ENCODE measurements at places on chromosomes 6 and 20.

GRCh38 chr6:19337101-19337500, 500.1 kb upstream of the ID4 start:
- no peak for DNase-seq

DNA sequence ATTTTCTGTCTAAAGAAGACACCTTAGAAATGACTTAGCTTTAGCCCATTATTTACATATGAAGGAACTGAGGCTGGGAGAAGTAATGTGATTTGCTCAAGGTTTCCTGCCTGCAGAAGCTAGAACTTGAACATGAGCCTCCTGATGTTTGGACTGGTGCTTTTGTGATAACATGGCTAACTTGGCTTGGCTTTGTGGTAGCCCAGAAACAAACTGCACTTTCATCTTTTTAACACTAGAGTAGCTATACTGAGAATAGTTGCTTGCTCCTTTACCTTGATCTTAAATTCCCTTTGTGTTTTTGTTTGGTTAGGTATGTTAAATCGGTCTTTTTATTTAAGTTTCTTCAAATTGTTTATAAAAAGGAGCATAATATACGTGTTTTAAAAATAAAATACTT, 163.5 kb upstream of the MANEA start:
- no peak for DNase-seq

- DNase-seq: no peak
Measured at GRCh38 chr6:56794421-56794820, 151.7 kb upstream of the DST start.

DNA sequence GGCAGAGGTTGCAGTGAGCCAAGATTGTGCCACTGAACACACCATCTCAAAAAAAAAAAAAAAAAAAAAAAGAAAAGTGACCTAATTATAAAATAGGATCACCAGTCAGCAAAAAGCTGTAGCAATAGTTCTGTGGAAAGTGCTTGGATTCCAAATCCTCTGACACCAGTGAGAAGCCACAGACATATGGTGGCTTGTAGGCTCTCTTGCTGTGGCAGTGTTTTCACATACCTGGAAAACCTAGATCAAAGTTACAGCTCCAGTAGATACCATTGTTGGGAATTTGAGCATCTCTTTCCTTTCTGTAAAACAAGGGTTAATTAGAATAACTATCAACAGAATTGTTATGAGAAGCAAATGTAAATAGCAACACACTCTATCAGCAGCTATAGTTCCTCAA, 4.1 kb downstream of the CCDC170 start:
- no peak for DNase-seq

DNA sequence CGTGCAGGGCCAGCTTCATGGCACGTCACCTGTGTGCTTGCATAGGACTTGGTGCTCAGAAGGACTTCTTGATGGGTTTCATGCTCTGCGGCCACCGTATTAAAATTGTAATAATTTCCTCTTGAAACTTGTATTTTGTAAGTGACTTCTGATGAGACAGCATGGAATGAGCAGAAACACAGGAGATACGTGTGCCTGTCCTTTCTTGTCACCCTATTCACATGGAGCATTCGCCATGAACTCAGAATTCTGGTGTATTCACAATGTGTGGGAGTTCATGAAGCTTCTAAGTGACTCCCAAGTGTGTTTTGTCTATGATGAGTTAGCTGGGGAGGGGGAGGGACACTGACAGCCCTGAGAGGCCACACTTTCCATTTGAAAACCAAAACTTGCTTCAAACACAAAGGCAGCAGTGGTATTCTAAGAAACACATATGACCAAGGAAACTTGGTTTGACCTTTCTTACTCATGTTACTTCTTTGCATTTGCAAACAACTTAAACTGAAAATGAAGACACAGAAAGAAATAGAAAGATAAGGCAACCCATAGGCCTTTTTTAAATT, 92.1 kb upstream of the NEDD9 start:
- DNase-seq: peak; percentile 48

DNA sequence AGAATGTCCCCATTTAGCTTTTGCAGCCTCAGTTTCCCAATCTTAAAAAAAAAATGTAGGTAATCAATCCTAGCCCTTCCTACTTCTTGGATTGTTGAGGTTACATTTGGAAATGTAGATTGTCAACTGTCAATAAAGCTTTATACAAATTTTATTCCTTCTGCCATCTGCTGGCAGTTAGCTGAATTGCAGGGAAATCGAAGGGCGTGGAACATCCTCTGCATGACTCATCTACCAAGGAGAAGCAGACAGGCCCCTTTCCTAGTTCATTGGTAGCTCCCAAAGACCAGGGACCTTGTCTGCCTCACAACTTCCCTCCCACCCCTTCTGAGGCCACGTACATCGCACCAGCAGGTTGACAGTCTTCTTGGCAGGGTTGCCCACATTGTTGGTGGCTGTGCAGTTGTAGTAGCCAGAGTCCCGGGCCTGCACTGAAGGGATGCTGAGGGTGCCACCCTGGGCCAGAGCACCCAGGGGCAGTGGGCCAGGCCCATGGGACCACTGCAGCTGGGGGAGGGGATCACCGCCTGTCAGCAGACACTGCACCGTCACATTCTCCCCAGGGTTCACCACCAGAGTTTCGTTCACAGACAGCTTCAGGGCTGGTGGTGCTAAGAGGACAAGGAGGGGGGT, 43.6 kb downstream of the MDGA1 start:
- peak; percentile 54 for DNase-seq

DNA sequence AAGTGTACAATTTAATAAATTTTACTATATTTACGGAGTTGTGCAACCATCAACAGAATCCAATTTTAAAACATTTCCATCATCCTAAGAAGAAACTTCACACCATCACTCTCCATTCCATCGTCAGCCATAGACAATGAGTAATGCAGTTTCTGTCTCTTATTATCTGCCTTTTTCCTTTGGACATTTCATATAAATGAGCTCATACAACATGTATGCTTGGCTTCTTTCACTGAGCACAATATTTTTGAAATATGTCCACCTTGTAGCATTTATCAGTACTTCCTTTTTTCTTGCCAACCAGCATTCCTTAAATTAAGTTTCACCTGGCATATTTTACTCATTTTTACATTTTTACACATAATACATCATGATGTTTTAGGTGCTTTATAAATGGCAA, 22.7 kb upstream of the HIVEP1 start:
- no peak for DNase-seq

DNA sequence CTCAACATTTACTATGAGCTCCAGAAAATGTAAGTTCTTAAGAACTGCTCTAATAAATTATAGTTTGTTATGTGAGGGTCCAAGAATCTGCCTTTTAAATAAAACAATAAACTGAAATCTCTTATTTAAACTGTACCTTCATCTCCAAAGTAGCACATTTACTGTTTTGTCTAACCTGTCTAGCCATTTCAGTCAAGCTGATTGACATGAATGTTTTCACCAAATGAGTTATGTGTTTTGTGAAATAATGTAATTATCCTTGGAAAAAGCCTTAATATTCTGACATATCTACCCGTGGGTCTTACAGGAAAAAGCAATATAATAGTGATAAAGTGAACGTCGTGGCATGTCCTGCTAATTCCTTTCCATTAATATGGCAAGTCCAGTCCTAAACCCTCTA, 57.8 kb downstream of the OPRM1 start:
- no peak for DNase-seq

DNA sequence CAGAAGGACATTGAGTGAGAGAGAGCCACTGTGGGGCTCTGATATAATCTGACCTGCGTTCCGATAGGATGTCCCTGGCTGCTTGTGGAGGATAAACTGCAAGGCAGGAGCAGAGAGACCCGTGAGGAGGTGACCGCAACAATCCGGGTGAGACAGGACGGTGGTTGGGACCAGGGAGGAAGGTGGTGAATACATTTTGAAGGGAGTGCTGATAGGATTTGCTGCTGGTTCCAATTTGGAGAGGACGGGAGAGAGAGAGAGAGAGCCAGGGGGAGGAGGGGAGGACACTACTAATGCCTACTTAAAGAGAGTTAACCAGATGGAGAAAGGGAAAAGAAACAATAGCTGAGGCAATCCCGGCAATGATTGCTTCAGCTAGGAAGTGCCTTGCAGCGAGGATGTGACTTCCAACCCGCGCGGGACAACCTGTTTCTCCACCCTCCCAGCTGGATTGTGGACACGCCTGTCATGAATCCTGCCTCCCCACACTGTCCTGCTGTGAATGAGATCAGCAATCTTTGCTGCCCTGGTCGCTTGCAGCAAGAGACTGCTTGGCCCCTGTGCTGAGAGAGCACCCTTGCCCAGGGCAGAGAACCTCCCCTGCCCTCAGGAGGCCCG, 199.0 kb upstream of the KCNG1 start:
- no peak for DNase-seq

GRCh38 chr20:24017458-24017755, 28.8 kb upstream of the GGTLC1 start:
- DNase-seq: no peak

GRCh38 chr6:47650553-47651432, 47.6 kb upstream of the ADGRF4 start:
- DNase-seq: no peak

DNA sequence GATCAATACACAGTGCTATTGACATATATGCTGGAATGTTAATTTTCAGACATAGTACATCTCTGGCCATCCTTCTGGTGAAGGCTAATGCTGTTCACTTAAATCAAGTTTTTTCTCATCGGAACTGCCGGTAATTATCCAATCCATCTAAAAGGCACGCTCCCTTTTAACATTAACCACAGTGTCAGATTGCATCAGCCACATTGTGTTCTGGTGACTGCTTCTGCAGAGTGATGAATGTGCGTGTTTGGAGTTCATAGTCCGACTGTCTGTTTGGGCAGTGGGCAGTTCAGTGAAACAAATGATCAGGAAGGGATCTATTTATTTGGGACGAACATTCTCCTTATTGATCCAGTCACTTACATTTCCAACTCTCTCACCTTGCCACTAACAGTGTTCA, 49.5 kb downstream of the SOBP start:
- no peak for DNase-seq

- no peak for DNase-seq
Measured at GRCh38 chr6:31246051-31246521, 25.8 kb downstream of the HLA-C start.

GRCh38 chr6:154726887-154727286, 6.3 kb upstream of the SCAF8 start:
- no peak for DNase-seq

- no peak for DNase-seq
Measured at GRCh38 chr20:58138395-58138794, 90.1 kb downstream of the ANKRD60 start.

DNA sequence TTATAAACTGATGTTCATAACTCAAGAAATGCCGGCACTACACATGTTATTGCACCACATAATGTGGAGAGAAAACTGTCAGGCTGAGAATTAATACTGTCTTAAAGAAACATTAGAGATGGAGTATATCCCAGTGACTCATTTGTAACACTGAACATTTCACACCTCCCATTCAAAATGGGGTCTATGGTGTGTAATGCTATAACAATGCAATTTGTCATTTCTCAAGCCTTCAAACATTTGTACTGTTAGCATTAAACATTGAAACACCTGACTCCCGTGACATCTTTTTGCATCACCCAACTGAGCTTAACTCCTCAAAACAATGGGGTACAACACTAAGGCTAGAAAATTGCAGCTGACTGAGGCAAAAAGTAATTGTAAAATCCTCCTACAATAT, 151.7 kb downstream of the DST start:
- no peak for DNase-seq

- no peak for DNase-seq
Measured at GRCh38 chr6:7169296-7169721, 61.5 kb downstream of the RREB1 start.

GRCh38 chr6:140436023-140436811, 1061.8 kb upstream of the CITED2 start:
- no peak for DNase-seq

GRCh38 chr20:56433221-56433879, 21.3 kb downstream of the CASS4 start:
- DNase-seq: no peak

- DNase-seq: no peak
Measured at GRCh38 chr6:107715550-107716321, 108.4 kb downstream of the SCML4 start.

DNA sequence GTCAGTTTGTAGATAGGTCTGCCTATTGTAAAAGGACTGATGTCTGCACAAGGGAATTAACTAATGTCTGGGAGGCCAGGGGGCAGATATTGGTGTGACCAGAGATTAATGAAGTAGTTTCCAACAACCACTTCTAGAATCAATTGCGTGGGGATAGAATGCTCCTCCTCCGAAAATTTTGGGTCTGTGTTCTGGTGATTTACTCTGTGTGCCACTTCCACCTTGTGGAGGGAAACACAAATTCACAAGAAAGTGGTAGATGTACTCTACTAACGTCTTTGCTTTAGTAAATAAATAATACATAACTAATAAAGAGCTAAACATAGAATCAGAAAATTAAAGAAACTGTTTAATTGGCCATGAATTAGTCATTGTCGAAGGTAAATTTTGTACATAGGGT, 25.5 kb downstream of the TMEM14A start:
- DNase-seq: no peak

GRCh38 chr6:157432231-157432891, 51.4 kb downstream of the ZDHHC14 start:
- no peak for DNase-seq

- DNase-seq: peak; percentile 21
Measured at GRCh38 chr6:160667639-160668481, 3.8 kb upstream of the LPA start.

DNA sequence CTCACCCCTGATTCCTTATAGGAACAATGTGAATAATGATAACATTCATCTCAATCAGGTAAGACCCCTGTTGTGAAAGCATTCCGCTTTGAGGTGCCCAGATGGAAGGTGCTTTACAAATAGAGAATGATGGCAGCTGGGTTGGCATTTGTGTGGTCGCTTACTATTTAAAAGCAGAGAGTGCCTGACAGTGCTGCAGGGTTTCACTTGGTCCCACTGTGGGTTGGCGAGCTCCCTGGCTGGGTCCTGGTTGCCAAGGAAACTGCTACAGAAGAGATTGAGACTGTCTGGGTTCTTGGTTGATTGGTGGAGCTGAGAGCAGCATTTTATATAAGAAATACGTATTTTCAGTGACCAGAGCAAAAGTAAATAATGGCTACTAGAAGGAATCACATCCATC, 207.2 kb upstream of the KCNQ5 start:
- DNase-seq: no peak

GRCh38 chr6:170460641-170461040, 92.5 kb downstream of the PSMB1 start:
- DNase-seq: no peak

DNA sequence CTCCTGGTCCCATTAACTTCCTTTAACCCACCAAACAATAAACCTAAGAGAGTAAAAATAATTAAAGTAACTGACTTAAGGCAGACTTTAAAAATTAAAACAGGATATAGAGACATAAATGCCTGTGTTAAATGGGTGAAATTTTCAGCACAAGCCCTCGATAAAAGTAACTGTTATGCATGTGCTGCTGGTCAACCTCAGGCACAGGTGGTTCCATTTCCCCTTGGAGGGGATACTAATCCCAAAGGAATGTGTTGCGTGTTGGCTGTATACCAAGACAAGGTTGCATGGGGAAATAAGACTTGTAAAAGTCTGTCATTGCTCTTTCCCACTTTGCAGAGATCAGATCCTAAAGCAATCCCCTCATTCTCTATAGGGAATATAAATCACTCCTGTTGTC, 25.8 kb downstream of the HLA-A start:
- no peak for DNase-seq

- DNase-seq: no peak
Measured at GRCh38 chr6:138404666-138405337, 779 bp downstream of the HEBP2 start.
